Testis (tissue), 5 donors: ENCODE measurements at places on chromosomes 2 and 18. TPM values are rescaled to one million over a fixed set of nuclear protein-coding genes. Genes with fewer than 3 reads are reported as not detected.
A peak's percentile ranks its signal among the peaks of the same experiment; 100 is the strongest.

- DNase-seq = peak; percentile 82
Observed at GRCh38 chr2:9813312-9814128, 29.8 kb upstream of the TAF1B start.

Gene DSC1
- 0.07 TPM for polyA plus RNA-seq

GRCh38 chr2:30336084-30336483 lies 104.8 kb downstream of the LBH start:
- no peak for DNase-seq

GRCh38 chr2:144886862-144887261 lies 366.9 kb upstream of the ZEB2 start:
- DNase-seq = peak; percentile 48

DNA sequence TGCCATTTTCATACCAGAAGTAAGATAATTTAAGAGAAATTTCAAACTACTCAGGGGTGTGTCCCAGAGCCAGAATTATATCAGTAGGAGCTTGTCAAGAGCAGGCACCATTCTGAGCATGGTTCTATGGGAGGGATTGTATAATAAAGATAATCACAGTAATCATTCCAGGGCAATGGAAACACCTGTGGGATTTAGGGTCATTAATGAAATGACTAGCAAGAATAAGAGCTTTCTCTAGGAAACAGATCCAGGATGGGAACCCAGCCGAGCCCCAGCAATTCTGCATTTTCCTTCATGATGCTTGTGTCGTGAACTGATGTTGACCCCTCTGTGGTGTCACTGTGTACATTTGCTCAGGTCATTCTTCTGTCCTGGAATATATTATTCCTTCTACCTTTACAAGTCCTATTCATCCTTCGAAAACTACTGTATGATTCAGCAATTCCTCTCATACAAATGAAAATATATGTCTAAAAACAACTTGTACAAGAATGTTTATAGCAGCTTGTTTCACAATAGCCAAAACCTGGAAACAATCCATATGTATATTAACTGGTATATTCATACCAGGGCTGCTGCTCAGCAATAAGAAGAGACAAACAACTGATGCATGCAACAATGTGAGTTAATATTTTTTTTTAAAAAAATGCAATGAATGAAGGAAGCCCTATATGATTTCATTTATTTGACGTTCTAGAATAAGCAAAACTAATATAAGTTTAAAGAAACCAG lies 687.8 kb upstream of the KLHL29 start:
- no peak for DNase-seq

DNA sequence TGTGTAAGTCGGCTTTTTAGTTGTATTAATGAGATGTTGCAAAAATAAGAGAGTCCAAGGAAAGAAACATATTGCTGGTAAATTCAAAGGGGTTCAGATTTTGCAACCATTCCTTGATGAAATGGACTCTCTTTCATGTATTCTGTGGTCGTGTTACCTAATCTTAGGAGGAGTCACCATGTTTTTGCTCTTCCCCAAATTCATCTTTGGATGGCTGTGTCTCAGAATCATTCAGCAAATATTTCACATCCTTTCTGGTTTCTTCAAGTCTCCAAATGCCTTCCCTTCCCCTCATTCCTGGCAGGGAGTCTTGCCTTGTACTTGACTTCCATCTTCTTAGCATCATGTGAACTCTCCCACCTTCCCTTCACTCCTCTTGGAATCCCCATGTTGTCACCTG lies 66.1 kb downstream of the PTPRM start:
- DNase-seq = no peak

Gene PUS10
- polyA plus RNA-seq = 7.3 TPM

- no peak for DNase-seq
Observed at GRCh38 chr2:2640371-2640770, 309.3 kb upstream of the MYT1L start.

DNA sequence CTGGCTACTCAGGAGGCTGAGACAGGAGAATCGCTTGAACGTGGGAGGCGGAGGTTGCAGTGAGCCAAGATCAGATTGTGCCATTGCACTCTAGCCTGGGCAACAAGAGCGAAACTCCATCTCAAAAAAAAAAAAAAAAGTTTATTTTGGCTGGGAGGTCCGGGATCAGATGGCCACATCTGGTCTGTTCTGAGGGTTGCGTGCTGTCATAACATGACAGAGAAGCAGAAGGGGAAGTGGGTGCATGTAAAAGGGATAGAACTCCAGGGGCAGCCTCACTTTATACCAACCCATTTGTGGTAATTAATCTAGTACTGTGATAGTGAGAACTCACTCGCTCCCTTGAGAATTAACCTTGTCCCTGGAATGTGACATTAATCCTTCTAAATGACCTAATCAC lies 101.2 kb downstream of the PTPN4 start:
- no peak for DNase-seq

- DNase-seq = peak; percentile 44
Observed at GRCh38 chr2:70087702-70088597, 673 bp downstream of the PCBP1 start.

DNA sequence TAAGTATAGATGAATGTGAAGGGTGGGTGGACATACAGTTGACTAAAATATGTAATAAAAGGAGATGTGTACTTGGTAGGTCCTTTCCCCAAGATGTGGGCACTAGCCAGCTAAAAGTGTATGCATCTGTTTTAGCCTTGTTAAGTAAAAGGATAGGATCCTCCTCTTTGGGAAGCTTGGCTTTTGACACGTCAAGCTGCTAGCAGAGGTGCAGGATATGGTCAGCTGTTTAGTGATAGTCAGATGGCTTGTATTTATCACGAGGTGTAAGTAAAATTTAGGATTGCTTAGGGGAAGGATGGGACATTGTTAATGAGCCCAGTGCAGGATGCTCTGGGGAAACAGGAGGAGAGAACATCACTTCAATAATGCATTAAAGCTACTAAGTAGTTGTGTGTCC lies 1.5 kb downstream of the MFSD6 start:
- no peak for DNase-seq
